ELR (cell line): ENCODE measurements at places on chromosomes 3 and 15.

DNA sequence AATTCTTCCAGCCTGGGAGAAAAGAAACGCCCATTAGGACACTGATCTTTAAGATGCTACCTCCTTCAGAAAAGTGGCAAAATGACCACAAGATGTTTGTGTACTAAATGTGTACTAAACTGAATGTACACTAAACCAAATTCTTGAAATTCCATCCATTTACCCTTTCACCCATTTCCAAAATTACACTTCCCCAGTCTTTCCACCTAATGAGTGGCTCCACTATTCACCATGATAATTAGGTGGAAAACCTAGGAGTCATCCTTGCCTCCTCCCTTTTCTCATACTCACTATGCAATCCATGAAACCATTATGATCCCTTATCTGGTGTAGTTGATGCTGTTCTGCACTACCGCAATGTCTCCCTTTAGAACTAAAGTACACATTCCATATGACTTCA lies 452.1 kb upstream of the THBS1 start:
- DNase-seq, result no peak

DNA sequence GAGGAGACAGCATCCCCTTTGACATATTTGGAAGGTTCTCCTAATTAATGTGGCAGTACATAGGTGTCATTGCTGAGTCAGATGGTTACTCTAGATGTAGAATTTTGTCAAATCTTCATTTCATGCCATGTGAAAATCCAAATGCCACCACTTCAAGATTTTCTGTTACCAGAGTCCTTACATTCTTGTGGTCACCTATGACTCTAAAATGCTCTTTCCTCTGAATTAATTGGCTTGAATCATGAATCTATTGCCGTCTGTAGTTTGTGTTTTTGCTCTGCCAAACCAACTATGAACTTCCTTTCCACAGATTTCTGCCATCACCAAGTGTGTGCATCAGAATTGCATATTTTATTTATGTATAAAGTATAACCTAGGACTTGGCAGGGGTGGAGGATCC lies 269.4 kb upstream of the ZPLD1 start:
- DNase-seq, result peak; percentile 70

GRCh38 chr15:65583701-65584100 lies 27.2 kb downstream of the INTS14 start:
- peak; percentile 51 for DNase-seq

DNA sequence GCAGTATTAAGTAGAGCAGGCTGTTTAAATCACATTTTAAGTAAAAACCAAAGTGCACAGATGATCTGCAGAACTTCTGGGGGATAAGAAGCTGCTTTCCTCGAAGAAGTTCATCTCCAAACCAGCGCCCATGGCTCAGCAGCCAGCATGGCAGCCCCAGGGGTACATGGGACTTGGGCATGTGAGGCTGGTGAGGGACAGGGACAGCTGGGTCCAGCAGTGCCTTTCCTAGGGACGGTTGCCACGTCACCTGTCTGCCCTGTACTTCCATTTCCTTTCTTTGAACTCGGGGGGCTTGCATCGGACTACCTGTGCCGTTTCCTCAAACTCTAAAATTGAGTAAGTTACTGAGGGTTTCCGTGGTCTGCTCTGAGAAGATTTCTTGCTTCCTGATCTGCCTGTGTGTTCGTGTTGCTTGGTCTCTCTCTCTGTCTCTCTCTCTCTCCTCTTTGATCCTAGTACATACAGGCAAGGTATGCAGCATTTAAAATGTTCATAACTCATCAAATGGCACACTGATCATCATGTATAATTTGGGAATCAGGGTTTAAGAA lies 67.6 kb downstream of the IGF1R start:
- no peak for DNase-seq

DNA sequence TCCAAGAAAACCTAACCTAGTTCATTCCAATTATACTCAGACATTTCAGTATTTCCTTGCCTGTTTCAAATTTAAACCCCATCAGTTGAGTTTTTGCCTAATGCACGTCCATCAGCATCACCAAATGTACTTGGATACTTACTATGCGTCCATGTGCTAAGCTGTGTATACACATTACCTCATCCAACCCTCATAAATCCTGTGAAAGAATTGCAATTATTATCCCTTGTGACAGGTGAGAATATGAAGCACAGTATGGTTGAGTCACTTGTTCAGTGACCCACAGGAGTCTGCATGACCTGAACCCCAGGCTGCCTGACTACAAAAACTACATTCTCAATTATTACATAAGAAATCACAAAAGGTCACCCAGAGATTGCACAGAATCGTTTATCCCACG lies 2.5 kb downstream of the OR5K2 start:
- DNase-seq, result no peak

GRCh38 chr15:68187559-68187958 lies 17.6 kb downstream of the CALML4 start:
- DNase-seq, result no peak

DNA sequence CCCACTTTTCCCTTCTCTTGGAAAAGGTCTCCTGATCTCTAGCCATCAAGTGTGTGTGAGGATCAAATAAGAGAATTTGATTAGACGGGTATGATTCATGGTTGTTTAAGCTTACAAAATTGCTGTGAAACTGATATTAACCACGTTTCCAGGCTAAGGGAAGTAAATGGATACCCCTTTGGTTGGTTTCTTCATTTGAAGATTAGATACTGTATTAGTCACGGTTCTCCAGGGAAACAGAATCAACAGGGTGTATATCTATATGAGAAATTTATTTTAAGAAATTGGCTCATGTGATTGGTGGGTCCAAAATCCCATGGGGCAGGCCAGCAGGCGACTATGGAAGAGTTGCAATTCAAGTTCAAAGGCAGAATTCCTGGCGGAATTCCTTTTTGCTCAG lies 112.7 kb upstream of the SELENOK start:
- no peak for DNase-seq

GRCh38 chr15:39429898-39430357 lies 151.0 kb upstream of the THBS1 start:
- peak; percentile 74 for DNase-seq

DNA sequence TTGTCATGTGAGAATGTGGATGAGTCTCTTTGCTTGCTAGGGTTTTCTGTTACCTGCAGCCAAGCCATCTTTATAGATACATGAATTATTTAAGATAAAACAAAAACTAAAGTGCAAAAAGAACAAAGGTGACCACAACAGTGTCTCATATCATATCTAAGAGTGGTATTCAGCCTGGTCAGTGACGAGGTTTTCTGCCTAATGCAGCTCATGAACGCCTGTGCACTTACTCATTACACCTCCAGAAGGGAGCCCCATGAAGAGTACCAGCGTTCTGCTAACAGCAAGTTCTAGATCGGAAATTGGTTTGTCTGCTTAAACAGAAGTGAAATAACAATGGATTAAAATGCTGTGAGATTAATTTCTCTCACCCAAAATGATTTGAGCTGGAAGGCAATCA lies 19.2 kb downstream of the PXYLP1 start:
- peak; percentile 37 for DNase-seq

DNA sequence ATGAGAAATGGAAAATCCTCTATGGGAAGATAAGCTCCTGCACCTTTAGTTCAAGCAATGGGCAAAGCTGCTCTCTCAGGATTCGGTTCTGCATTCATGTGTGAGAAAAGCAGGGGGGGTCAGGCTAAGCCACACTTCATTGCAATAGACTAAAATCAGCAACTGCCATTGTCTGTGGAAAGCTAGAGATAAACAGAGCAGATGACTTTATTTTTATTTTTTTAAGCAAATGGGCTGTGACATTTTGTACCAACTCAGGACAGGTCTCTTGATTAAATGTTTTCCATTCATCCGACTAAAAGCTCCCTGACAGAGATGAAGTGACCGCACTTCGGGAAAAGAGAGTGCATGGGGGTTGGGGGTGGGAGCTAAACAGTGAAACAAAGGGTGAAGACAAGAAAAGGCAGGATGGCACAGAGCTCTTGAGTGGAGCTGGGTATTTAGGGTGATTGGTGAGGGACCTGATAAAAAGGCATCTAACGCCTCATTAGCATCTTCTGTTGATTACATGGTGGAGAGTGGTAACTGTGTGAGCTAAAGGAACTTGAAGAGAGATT lies 987.4 kb downstream of the TUSC7 start:
- no peak for DNase-seq

GRCh38 chr3:129613367-129613740 lies 6.9 kb upstream of the PLXND1 start:
- no peak for DNase-seq

DNA sequence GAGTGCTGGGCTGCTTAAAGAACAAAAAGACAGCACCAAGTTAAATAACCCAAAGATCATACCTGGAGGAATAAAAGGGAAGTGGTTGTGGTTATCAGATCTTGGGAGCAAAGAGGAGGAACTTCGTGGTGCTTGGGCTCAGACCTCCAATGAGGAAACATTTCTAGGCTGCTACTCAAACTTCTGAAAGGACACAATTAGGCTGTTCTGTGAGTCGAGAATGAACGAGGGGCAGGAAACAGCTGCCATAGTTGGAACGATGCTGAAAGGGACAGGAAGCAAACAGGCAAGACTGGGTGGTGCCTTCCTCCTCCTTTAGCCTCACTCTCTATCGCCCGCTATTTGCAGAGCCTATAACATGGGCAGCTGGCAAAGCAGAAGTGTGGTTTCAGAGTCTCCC lies 276.3 kb upstream of the ARRDC4 start:
- DNase-seq, result no peak

GRCh38 chr3:57974796-57975388 lies 33.3 kb upstream of the FLNB start:
- DNase-seq, result peak; percentile 99

- DNase-seq, result peak; percentile 13
These were observed 79.3 kb downstream of the ADAMTSL3 start for GRCh38 chr15:83733206-83733605.

GRCh38 chr15:34009656-34010055 lies 29.3 kb downstream of the AVEN start:
- DNase-seq, result no peak

DNA sequence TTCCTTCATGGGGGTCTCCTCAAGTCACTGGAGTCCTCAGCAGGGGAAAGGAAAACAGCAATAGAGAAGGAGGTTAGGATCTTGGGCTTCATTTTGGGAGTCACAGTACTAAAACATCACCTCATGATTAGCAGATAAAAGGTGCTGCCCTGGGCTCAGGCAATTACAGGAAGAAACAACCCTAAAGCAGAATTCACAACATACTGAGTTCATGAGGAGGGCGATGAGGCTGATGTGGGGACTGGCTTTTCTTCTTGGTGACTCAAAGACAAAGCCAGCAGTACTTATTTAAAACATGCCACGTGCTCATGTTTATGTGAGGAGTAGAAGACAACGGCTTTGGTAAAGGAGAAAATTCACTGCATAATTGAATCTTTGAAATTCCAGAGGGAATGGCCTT lies 822.3 kb upstream of the CFAP20DC start:
- no peak for DNase-seq

GRCh38 chr15:95594496-95594895 lies 736.0 kb upstream of the NR2F2 start:
- DNase-seq, result no peak

GRCh38 chr15:73851689-73852088 lies 21.7 kb upstream of the TBC1D21 start:
- peak; percentile 68 for DNase-seq

DNA sequence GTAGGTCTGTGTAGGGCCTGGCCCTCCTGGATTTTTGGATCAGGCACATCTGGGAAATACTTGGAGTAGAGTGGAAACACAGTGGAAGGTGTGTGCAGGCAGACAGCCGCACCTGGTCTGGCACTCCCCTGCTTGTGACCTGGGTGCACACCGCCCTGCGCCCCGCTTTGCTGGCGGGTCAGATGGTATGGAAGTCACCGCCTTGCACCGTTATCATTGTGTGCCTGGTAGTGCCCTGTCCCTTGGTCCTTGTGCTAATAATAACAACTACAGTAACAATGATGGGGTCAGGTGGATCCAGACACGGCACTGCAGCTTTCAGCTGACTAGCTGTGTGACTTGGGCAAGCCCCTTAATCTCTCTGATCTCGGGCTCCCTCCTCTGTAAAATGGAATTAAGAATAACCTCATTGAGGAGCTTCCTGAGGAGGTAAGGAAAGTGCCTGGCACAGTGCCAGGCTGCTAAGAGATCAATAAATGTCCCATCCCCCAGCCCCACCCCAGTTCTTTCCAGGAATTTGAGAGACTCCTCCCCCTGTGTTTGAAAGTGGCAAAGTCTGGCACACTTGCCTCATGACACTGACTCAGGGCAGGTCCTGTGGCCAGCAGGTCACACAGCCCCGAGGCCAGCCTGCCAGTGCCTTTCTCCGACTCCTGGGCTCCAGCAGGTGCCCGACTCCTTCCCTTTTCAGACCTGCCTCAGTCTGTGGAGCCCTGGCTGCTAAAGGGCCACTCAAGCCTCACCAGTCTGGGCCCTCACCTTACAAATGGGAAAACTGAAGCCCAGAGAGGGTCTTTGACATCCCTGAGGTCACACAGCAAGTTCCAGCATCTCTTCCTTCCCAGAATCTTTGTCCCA lies 9.8 kb downstream of the ISG20 start:
- peak; percentile 62 for DNase-seq

GRCh38 chr15:71052356-71052755 lies 62.9 kb upstream of the THSD4 start:
- peak; percentile 72 for DNase-seq

DNA sequence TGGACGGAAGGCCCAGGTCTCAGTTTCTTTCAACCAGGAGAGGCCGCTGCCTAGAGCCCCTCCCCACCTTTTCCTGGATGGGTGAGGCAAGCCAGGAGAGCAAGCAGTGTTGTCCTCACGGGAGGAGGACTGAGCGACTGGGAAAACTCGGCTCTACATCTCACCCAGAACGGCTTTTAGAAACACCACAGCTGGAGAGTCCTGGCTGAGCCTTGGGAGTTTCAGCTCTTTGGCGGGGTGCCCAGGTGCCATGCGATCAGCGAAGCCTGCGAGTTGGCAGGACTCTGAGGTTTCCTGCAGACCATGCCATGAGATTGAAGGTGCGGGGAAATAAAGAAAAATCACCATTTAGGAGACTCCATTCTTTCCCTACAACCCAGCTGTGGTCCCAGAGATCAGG lies 26.0 kb downstream of the PPCDC start:
- no peak for DNase-seq

DNA sequence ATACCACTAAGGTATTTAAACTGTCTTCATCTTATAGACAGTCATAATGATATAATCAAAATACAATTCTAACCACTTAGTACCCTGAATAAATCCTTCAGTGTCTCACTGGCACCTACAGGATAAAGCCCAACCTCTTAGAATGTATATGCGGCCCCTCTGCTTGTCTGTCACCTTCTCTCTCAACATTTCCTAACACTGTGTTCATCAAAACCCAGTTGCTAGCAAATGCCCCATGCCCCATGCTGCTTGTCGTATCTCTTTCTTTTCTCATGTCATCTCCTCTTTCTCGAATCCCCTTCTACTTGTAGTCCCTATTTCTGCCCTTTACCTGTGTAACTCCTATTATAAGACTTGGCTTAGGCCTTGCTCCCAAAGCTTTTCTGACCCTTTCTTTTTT lies 24.6 kb upstream of the PLSCR4 start:
- no peak for DNase-seq

GRCh38 chr15:64858021-64858575 lies 16.4 kb downstream of the PLEKHO2 start:
- no peak for DNase-seq

GRCh38 chr3:64084640-64085039 lies 61.3 kb upstream of the PSMD6 start:
- peak; percentile 99 for DNase-seq

GRCh38 chr3:141328286-141329166 lies 39.8 kb upstream of the ZBTB38 start:
- no peak for DNase-seq
